Non-pigmented ciliary epithelial cell (primary cell): ENCODE measurements at places on chromosomes 3 and 15.

GRCh38 chr3:146166415-146166821 is 5.4 kb upstream of the PLOD2 start:
- DNase-seq: peak; percentile 60

GRCh38 chr3:37608061-37608702 is 253.5 kb upstream of the CTDSPL start:
- no peak for DNase-seq

GRCh38 chr15:31298707-31299172 is 27.9 kb upstream of the KLF13 start:
- DNase-seq: no peak

DNA sequence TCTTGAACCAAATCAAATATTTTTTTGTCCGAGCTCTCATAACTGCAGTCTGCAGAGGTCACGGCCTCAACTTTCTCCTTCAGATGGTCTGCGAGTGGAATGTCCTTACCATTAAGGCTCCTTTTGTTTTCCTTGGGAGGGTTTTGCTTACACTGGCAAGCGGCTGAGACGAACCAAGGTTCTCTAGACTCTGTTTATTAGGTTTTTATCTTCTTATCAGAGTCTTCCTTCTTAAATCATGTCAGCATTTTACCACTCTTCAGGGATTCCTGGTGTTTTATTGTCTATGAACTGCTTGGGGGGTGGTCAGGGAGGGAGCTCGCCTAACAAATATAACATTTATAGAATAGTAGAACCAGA is 773.7 kb upstream of the NR2F2 start:
- DNase-seq: no peak

- no peak for DNase-seq
Measured at GRCh38 chr3:127628788-127629466, at the start of gene PODXL2. TSS of gene PODXL2 (plus strand) at chr3:127629185. CDS start at chr3:127629220, 35 bp downstream.

DNA sequence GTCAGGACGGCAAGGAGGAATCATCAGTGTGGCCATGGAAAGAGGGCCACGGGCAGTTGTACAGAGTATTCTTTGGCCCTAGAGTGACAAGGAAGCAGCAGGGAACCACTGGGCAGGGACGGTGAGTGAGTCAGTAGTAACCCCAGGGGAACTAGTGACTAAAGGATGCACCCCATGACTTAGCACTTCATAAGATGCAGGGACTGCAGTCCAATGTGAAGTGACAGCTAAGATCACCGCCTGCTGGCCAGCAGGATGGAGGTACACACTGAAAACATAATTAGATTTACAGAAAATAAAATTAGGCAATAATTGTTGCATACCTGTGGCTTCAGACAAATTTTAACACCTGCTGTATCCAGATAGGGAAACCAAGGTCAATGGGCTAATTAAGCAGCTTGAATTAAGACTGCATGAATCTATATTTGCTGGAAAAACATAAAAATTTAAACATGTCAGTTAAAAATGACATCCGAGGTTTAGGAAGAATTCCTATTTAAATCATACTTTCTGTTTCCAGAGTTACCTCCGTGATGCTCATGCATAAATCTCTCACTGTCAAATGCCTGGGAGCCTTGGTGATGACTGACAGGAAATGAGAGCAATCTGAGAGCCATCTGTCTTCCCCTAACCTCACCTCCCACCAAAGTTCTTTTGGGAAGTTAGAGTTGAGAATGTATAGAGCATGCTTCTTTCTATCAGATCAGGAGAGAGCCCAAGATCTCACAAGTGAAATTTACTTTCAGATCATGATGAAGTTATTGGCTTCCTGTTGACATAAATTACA is 56.5 kb downstream of the DCLK3 start:
- DNase-seq: no peak

DNA sequence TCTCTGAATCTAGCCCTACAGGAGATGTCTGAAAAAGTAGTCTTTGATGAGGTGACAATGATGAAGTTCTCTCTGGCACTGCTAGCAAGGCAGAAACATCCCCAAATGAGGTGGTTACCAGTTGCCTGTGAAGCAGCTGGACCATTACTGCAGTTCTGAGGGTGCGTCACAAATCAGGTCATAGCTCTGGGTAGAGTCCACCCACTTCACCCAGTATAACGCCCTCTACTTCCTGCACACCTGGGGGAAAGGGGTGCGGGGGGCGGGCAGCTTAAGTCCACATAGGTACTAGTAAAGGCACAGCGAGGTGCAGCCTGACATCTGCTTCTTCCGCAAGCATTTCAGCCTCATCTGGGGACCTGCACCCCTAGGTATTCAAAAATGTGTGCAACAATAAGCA is 13.4 kb upstream of the SATB1 start:
- no peak for DNase-seq

GRCh38 chr15:89772932-89773583 is 3.1 kb upstream of the MESP2 start:
- no peak for DNase-seq

DNA sequence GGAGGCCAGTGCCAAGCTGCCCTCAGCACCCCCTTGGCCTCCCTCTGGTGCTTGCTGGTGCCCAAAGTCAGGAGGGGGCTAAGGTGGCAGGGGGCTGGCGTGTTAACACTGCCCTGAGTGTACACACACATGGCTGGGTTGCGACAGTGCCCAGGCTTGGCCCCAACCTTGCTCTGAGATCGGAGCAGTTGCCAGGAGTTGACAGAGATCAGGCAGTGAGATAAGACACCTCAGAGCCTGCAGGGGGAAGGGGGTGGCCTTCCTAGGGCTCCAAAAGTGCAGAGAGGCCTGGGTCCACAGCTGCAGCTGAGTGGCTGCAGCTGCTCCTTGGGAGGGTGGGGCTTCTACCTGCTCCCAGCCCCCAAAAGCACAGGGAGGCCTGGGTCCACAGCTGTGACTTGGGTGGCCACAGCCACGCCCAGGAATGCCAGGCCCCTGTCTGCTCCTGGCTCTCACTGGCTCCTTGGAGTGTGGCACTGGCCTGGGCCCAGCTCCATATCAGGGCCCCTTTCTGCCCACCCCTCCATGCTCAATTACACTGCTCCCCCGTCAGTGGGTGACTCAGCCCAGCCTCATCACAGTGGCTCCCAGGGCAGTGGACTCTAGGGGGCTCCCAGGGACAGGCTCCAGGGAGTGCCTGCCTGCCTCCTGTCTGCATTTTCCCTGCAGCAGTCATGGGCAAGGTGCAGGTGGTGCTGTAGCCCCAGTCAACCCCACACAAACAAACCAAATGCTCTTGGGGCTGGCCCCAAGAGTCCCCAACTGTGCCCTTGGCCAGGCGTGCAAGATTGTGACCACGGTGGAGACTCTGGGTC is 56.4 kb upstream of the C15orf39 start:
- no peak for DNase-seq

GRCh38 chr15:80699981-80700380 is 4.9 kb downstream of the ABHD17C start:
- DNase-seq: no peak

DNA sequence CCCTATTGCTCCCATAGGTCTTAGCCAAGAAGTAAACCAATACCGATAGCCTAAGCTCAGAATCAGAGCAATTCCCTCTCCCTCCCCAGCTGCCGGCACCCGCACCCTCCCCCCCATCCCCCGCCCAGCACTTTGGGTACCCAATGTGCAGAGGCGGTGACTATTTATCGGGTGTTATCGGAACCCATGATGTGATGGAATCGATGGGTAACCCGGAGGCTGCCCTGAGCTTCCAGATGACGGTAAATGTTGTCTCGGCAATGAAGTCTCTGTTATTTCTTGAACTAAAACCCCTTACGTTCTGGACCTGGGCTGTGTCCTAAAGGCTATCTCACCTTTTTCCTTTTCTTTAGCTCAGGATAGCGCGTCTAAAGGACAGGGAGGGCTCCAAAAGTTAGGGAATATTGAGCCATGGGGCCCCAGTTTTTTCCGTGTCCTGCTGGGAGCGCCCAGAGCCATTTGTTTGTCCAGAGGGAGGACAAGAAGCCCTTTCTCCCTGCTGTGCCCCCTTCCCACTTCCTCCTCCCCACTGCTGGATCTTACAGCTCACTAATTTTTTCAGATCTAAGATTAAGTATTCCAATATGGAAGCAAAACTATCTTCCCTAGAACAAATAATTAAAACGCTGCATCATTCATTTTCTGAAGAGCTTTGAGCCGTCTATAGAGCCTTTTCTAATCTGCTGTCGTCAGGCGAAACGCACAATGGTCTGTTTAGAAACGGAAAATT is 1.5 kb downstream of the SLITRK3 start:
- DNase-seq: no peak

- DNase-seq: no peak
Measured at GRCh38 chr15:82828075-82828474, 18.6 kb downstream of the WHAMM start.

- no peak for DNase-seq
Measured at GRCh38 chr15:57849317-57849716, 142.8 kb downstream of the POLR2M start.

DNA sequence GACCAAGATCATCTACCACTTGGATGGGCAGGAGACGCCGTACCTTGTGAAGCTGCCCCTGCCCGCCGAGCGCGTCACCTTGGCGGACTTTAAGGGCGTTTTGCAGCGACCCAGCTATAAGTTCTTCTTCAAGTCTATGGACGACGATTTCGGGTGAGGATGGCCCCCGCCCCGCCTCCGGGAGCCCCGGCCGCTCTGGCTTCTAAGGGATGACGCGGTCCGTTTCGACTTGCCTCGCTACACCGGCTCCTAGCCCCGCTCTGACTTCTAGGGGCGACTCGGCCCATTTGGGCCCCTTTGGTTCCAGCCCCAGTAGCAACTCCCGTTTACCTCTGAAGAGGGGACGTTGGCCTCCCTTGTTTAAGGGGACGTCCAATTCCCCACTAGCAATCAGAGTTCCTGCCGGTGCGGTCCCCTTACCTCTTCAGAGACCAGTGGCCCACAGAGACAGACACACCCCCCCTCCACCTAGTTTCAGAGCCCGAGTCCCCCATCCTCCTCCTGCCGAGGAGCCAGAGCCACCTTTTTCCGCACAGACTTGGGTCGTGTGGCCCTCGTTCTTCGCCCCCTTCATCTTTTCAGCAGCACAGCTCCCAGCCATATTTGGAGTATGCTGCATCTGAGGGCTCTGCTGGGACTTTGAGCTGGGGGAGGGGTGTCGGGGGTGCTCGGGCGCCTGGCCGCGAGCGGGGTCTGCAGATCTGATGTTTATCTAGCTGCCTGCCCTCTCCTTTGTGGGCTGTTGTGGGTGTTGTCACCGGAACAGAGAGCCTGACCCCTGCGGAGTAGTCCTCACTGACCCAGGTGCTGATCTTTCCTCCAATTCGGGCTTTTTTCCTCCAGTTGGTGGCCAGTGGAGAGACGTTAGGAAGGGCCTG is 706 bp downstream of the DVL3 start:
- DNase-seq: no peak

DNA sequence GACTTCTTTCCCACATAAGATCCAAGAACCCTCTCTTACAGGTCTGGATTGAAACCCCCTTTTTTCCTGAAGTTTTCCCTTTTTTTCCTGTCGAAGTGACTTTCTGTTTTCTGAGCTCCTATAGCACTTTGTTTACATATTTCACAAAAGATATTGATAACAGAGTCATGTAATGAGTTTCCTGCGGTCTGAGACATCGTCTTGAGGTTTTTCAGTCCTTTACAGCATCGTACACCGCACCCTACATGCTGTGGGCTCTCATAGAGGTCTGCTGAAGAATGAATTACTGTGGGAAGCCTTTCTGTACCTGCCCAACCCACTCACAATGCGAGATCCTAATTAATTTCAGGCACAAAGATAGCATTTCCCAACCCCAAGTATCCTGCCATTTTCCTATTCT is 53.1 kb downstream of the MCF2L2 start:
- no peak for DNase-seq

DNA sequence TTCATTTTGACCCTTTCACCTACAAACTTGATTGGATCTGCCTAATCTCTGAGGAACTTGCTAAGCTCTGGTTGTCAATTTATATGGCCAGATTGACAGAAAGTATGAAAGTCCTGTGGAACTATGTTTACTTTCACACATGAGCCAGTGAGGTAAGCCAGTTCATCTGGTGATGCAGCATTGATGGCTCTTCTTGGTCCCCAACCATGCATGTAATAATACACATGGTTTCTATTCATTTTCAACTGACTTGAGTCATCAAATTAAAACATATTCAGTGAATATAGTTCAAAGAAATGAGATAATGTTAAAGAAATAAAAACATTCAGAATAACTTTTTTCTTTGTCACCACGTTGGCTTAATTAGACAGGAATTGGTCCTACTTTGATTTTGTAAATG is 336.1 kb upstream of the THBS1 start:
- no peak for DNase-seq

GRCh38 chr3:45319996-45320305 is 68.4 kb upstream of the LARS2 start:
- no peak for DNase-seq

DNA sequence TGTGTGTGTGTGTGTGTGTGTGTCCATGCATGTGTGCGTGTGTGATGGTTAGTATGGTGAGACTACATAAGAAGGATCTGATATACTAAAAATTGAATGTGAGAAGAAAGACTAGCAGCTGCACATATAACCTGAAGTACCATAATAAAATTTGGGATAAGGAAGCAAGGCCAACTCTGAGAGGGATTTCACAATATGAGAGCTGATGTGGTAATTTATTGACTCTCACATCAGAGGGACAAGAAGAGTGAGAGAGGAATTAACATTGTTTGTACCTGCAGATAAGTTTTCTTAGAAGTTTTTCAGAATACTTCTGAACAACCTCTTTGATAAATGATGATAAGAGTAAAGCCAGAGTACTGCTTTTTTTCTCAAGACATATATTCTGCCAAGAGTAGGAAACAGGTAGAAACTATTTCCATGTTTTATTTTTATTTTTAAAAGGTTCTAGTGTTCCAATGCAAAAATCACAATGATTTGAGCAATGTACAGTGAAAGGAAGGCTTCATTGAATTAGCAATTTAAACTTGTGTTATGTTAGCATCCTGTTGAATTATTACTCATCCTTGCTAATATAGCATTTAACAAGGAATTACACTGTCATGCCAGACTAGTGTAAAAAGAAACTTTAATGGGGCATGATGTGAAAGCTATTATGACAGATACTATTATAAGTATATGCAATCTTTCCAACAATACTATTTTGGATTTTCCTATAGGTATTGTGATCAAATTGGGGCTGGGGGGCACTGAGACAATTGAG is 415.5 kb upstream of the ARPP21 start:
- DNase-seq: no peak

- DNase-seq: no peak
Measured at GRCh38 chr15:37044915-37045648, 55.3 kb downstream of the MEIS2 start.

DNA sequence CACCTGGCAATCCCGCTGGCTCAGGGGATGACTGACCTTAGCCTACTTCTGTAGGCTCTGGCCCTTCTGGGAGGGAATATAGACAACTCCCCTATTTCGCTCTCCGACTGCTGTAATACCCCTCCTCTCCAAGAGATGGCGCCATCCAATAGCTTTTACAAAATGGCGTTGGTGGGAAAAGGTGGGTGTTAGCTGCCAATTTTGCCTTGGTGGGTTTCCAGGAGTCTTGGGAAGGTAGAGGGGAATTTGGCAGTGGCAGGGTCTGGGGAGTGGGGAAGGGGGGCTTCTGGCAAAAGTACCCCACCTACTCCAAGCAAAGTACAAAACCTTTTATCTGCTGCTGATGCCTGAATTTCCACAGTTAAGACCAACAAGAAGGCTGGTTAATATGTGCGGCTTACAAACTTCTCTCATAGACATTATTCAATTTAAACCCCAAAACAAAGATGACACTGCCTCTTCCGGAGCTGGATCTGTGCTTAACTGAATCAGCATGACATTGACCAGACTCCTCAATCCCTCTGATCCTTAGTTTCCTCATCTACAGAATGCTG is 62.1 kb downstream of the RASGRF1 start:
- no peak for DNase-seq

GRCh38 chr15:25711691-25712090 is 151.4 kb downstream of the ATP10A start:
- no peak for DNase-seq
